ENCODE measurements at places on chromosomes 2 and 18.
A peak's percentile ranks its signal among the peaks of the same experiment; 100 is the strongest.

DNA sequence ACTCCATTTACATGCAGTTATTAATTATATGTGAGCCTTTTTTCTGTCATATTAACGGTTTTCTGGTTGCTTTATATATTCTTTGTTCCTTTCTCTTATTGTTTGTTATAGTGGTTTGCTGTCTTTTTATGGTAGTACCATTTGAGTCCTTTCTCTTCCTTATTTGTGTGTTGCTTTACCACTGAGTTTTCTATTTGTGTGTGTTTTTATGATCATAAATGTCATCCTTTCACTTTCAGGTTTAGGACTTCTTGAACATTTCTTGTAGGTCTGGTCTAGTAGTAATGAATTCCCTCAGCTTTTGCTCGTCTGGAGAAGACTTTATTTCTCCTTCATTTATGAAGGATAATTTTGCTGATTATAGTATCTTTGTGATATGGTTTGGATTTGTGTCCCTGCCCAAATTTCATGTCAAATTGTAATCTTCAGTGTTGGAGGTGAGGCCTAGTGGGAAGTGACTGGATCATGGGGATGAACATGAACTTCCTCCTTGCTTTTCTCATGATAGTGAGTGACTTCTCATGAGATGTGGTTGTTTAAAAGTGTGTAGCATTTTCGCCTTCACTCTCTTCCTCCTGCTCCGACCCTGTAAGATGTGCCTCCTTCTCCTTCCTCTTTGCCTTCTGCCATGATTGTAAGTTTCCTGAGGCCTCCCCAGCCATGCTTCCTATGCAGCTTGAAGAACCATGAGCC lies 11.5 kb downstream of the GCC2 start:
- no peak for DNase-seq

GRCh38 chr2:154827286-154827685 lies 128.8 kb downstream of the KCNJ3 start:
- no peak for DNase-seq

GRCh38 chr2:57190007-57190406 lies 856.6 kb upstream of the VRK2 start:
- DNase-seq, result no peak

GRCh38 chr2:1639086-1639858 lies 105.0 kb downstream of the PXDN start:
- DNase-seq, result no peak

GRCh38 chr2:45992741-45993475 lies 304.3 kb upstream of the EPAS1 start:
- DNase-seq, result no peak

GRCh38 chr2:217231724-217232123 lies 371.9 kb upstream of the TNP1 start:
- DNase-seq, result no peak

DNA sequence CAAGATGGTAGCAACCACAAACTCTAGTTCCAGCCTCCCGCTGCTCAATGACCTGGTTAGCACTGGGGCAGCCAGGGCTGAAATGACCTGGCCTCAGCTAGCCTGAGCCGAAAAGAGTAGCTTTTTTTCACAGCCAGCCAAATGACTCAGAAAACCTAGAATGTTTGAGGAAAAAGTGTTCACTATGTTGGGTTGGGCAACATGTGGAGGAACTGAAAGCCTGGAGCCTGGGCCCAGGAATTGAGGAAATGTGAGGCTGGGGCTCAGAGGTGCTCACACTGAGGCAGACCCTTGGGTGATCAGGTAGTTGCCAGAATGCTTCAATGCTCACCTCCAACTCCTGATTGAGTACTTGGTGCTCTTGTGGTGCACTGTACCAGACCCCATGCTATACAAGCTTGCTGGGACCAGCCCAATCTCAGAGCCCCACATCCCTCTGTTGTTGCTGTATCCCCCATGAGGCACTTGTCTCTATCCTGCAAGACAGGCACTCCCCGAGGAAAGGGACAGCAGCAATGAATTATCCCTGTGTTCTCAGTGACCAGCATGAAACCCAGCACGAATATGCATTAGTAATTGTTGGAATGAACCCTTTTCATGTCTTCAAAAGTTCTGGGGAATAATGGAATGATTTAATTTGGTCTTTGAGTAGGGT lies 116.2 kb downstream of the USP34 start:
- no peak for DNase-seq

DNA sequence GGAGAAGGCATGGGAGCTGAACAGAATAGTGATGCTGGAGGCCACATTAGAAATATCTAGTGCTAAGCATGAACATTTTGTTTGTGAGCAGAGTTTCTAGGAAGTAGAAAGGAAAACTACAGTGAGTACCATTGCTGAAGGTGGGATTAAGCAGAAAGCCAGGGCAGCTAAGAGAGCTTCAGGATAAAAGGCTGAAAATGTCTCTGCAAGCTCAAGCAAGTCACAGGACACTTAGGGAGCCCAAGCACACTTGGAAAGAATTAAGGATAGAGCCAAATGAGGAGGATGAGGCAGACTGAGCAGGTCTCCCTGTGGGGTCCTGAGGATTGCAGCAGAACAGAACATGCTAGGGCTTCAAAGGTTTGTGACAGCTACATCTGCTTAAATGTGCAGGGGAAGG lies 80.6 kb upstream of the LYPD1 start:
- no peak for DNase-seq

- no peak for DNase-seq
These were observed 78.1 kb downstream of the MAP4K4 start for GRCh38 chr2:101775636-101776035.

GRCh38 chr2:127564429-127565260 lies 29.2 kb downstream of the MYO7B start:
- DNase-seq, result no peak

GRCh38 chr2:240237609-240238174 lies 97.2 kb upstream of the OTOS start:
- DNase-seq, result no peak

- DNase-seq, result no peak
These were observed 839.5 kb upstream of the FANCL start for GRCh38 chr2:59080451-59081181.

GRCh38 chr2:172253190-172254052 lies 150.7 kb upstream of the DLX2 start:
- peak; percentile 86 for DNase-seq

GRCh38 chr2:161010503-161011015 lies 149.7 kb upstream of the TANK start:
- DNase-seq, result no peak

- DNase-seq, result no peak
These were observed 683.5 kb upstream of the SALL3 start for GRCh38 chr18:78296166-78296565.

DNA sequence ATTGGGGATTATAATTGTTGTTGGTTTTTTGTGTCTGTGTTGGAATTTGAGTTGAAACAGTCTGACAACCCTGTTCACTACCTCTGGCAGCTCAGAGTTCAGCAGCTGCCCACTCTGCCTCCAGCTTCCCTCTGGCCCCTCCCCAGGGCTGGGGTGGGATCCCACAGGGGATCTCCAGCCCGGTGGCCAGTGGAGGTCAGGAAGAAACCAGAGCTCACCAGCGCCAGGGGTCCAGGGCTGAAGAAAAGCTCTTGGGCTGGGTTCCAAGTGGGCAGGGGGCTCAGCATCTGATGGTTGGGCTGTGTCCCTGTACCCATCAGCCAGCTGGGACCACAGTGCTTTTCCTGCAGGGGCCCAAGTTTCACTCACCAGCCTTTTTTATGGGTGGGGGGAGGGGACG lies 16.5 kb upstream of the NCL start:
- DNase-seq, result no peak

DNA sequence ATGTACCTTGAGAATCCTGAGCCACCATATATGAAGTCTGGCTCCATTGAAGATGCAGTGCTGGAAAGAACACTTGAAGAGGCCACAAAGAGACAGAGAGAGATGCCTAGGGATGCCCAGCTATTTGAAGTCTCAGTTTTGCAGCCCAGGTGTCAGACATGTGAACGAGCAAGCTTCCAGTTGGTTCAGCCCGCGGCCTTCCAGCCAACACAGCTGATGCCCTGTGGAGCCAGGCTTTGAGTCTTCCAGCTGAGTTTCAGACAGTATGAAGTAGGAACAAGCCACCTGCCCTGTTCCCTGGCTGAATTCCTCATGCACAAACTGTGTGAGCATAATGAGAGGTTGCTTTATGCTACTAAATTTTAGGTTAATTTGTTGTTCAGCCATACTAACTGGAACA lies 108.8 kb downstream of the SPHKAP start:
- DNase-seq, result no peak

- no peak for DNase-seq
These were observed 180.1 kb downstream of the RDH14 start for GRCh38 chr2:18380321-18380720.

- no peak for DNase-seq
These were observed 19.6 kb upstream of the STON1 start for GRCh38 chr2:48510329-48510728.

DNA sequence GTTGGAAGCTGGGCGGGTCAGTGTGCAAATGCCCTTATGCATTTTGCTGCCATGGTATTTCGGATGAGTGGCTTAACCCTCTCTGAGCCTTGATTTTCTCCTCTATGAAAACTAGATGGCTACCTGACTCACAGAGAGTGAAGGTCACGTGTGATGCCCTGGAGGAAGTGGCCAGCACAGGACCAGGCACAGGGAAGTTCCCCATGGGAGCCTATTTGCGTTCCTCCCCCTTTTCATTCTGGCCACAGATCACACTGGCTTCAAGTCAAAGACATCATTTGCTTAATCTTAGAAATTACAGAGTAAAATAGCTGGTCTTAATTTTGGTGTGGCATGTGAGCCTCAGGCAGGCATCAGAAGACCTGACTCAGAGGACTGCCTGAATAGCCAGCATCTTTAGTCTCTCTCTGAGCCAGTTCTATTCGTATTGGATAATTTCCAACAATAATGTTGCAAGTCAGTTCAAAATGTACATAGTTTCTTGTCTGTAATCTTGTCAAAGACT lies 57.6 kb upstream of the CD302 start:
- no peak for DNase-seq

DNA sequence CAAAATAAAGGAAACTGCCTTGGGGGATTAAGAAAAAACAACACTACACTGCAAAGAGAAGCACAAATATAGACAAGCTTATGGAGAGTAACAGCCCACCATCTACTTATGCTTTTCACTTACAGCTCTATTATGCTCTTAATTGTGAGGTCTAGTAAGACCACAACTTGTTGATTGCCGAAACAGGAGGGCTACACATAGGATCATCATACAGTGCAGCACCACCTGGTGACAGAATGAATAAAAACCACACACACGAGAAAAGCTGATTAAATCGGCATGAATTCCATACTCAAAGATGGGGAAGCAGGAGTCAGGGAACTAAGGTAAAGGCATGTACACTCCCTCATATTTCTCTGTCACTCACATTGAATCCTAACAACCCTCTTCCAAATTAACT lies 259.2 kb downstream of the IKZF2 start:
- DNase-seq, result no peak

- no peak for DNase-seq
These were observed 311.6 kb downstream of the IRS1 start for GRCh38 chr2:226488034-226488433.

DNA sequence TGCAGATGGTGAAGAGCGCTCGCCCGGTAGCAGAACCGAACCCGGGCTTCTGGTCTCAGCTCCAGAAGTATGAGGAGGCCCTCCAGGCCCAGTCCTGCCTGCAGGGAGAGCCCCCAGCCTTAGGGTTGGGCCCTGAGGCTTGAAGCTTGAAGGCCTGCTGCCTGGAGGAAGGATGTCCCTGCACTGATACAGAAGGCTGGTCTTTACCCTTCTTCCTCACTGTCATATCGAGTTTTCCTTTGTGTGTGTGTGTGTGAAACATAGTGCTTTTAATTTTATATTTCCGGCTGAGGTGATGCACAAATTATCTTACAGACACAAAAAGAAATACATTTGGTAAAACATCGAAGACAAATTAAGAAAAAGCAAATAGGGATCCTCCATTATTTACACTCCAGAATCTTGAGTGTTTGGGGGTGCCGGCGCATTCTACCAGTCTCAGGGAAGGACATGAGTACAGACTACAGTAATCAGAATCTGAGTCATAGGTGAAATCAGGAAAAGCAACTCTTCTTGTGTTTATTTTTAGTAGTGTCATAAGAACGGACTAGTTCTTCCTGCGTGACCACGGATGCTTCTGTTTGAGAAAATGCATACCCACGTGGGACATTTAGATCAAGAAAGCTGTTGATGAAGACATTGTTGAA lies 1.3 kb downstream of the DUSP28 start:
- DNase-seq, result no peak

- DNase-seq, result no peak
These were observed 136.9 kb upstream of the EPAS1 start for GRCh38 chr2:46160326-46160725.

DNA sequence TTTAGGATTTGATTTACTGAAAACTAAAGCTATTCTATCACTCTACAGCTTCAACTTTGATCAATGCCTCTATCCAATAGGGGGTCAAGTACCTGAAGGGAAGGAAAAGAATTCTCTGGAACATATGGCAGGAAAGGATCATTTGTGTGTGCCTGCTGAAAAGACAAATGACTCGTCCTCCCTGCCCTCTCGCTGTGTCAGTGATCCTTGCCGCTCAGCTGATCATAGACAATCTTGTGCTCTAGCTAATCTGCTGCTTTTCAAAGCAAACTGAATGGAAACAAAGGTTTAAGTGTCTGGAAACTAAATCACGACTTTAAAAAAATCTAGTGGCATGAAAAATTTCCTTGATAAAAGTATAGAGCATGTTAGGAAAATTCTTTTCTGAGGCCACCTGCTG lies 75.6 kb upstream of the CPO start:
- no peak for DNase-seq
